ENCODE measurements at places on chromosomes 2 and 18.

GRCh38 chr2:234880551-234881211 lies 71.1 kb upstream of the SH3BP4 start:
- no peak for DNase-seq

GRCh38 chr18:4603955-4604354 lies 148.8 kb upstream of the DLGAP1 start:
- DNase-seq: no peak

- peak; percentile 88 for DNase-seq
Observed at GRCh38 chr18:33924576-33924975, 300.1 kb downstream of the NOL4 start.

DNA sequence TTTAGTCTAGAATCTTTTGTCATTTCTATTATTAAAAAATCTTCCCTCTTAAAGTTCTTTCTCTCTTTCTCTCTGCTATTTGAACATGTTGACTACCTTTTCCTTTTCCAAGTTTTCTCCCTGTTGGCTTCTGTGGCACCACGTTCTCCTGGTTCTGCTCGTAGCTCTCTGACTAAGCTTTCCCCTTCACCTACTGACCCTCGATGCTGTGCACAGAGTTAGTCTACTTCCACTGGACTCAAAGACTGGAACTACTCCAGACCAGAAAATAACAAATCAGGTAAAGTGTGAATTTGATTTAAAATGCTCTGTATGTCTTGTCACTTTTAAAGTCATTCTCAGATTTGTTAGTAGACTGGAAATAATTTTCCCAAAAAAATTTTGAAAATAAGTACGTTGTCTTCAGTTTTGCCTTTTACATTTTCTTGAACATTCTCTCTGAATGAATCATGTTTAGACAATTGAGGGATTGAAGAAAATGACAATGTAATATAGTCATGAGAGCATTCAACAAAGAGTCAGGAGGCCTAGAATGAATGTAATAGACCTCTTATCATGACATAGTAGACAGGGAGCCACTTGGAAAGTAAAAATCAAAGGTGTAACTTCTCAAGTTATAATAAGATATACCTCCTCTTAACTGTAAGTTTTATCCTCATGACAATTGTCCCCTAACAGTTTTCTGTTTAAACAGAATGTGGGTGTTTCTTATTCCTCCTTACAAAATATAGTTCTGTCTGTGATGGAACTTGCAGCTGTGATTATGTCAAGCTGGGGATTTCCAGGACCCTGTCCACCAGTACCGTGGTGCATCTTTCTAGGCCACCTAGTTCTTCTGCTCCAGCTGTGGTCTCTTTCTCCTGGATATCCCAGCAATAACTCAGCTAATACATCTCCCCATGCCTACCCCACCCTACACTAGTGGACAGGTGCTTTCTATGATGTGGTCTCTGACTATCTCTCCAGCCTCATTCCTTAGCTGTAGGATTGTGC lies 25.5 kb downstream of the ITPRID2 start:
- no peak for DNase-seq

DNA sequence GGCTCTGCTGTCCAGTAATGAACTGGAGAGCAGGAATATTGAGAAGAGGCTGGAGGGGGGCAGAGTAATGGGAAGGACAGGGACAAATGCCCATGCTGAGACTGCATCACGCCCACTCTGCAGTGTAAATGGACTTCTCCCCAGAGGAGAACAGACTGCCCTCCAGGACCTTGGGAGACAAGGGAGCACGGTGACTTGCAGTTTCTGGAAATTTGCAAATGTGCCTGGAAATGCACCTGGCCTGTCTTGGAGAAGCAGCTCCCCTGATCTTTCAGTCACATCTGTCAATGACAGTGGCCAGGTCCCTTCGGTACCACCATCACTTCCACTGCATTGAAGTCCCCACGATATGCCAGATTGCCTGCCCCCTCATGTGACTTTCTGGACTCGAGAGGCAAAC lies 178.7 kb upstream of the SH3BP4 start:
- no peak for DNase-seq

DNA sequence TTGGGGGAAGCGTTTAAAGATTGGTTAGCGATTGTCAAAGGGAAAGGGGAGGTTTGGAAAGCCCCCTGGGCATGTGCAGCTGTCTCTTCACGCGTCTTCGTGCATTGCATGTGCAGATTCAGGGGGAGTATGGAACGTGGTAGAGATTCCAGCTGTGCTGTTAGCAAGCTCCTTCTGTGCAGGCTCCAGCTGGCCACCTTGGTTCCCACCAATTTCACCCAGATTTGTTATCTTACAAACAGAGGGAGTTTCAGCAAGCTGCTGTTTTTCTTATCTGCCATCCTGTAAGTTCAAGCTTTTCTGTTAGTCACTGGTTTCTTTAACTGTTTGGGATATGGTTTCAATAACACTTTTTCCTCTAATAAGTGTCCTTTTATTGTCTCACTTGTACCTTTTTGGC lies 30.4 kb downstream of the FARP2 start:
- no peak for DNase-seq
